Activated CD4-positive, alpha-beta memory T cell treated with anti-CD3 and anti-CD28 coated beads for 36 hours (primary cell): ENCODE measurements at places on chromosomes 12 and 14. TPM values are rescaled to one million over a fixed set of nuclear protein-coding genes. Genes with fewer than 3 reads are reported as not detected.

The SDSL gene
- not detected for total RNA-seq

The BHLHE41 gene
- total RNA-seq = not detected

The PTPRR gene
- total RNA-seq = not detected

The C12orf60 gene
- total RNA-seq = 3.3 TPM

The HOTAIR gene
- total RNA-seq = not detected

The TRAFD1 gene
- 61.8 TPM for total RNA-seq

The DACT1 gene
- total RNA-seq = 4.3 TPM

DNA sequence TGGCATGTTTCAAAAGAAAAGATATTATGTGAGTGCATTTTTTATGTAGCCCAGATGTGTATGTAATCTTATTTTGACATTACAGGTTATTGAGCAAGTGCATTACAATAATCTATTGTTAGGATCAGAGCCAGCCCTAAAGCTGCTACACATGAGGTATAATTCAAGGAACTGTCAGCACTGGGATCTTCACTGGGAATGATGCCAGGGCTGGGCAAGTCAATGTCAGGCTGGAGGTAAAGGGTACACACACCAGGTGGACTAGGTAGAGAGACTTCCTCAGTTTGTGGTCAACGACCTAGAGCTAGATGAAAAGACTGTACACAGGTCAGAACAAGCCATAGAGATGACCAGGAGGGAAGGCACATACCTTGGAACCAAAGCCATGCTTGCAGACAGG, 15.4 kb downstream of the TRIM9 start:
- no peaks in the 10 kb centered on the region for H3K4me1 ChIP-seq
- no peak overlapping the region for H3K27ac ChIP-seq
- H3K4me3 ChIP-seq = no peak overlapping the region
- no peaks in the 10 kb centered on the region for H3K36me3 ChIP-seq
- DNase-seq = no peak

DNA sequence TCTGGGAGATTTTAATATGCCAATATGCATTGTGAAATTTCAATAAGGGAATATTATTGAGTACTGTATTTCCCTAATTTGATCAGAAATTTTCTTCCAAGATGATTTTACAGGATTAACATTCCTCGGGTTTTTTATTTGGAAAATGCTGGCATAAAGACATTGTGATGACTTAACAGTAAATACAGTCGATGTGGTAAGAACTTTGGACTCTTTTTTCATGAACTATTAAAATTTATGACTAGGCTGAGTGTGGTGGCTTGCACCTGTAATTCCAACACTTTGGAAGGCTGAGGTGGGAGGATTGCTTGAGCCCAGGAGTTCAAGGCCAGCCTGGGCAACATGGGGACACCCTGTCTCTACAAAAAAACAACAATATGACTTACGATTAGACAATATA, 197.1 kb upstream of the RASSF8 start:
- DNase-seq = no peak
- no peaks in the 10 kb centered on the region for H3K4me1 ChIP-seq

- H3K36me3 ChIP-seq = no peaks in the 10 kb centered on the region
- H3K27me3 ChIP-seq = no peaks in the 10 kb centered on the region
- H3K27ac ChIP-seq = no peak overlapping the region
- no peak for DNase-seq
- no peak overlapping the region for H3K4me3 ChIP-seq
Observed at GRCh38 chr14:92605274-92605940, 91.8 kb downstream of the RIN3 start.

GRCh38 chr14:30410986-30411385, 148.0 kb upstream of the G2E3 start:
- H3K36me3 ChIP-seq = no peaks in the 10 kb centered on the region
- no peak overlapping the region for H3K4me3 ChIP-seq
- no peak for DNase-seq
- H3K27ac ChIP-seq = no peak overlapping the region
- no peaks in the 10 kb centered on the region for H3K27me3 ChIP-seq
- H3K4me1 ChIP-seq = no peaks in the 10 kb centered on the region

GRCh38 chr12:46214668-46215436, 54.0 kb downstream of the SLC38A1 start:
- H3K4me1 ChIP-seq = peaks cover 95% of the 10 kb centered on the region
- H3K36me3 ChIP-seq = peaks cover 56% of the 10 kb centered on the region
- H3K27ac ChIP-seq = peak overlapping the region; percentile 98
- H3K27me3 ChIP-seq = no peaks in the 10 kb centered on the region
- peak overlapping the region; percentile 66 for H3K4me3 ChIP-seq
- peak; percentile 93 for DNase-seq

- H3K4me1 ChIP-seq = no peaks in the 10 kb centered on the region
- H3K36me3 ChIP-seq = peaks cover 2% of the 10 kb centered on the region
- H3K27me3 ChIP-seq = peaks cover 4% of the 10 kb centered on the region
- DNase-seq = no peak
Observed at GRCh38 chr12:13405961-13406703, 209.6 kb downstream of the EMP1 start.

GRCh38 chr14:28821993-28822392, 55.4 kb downstream of the FOXG1 start:
- no peak for DNase-seq

DNA sequence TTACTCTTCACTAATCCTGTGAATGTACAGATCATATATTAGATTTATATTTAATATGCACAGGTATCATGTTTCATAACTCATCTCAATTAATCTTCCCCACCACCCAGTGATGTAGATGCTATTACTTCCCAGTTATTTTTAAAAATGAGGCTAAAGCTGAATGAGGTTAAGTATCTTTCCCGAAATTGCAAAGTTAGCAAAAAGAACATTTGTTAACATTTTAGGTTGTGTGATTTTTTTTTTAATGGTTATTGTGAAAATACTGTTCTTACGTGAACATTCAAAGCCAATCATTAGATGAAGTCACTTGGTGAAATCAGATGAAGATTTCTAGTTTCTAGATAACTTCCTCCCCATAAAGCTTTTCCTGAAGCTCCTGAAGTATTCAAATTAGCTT, 186.9 kb upstream of the PLEKHA5 start:
- H3K27me3 ChIP-seq = no peaks in the 10 kb centered on the region
- no peak overlapping the region for H3K4me3 ChIP-seq
- no peak overlapping the region for H3K27ac ChIP-seq
- H3K36me3 ChIP-seq = no peaks in the 10 kb centered on the region

- no peaks in the 10 kb centered on the region for H3K36me3 ChIP-seq
- no peak overlapping the region for H3K27ac ChIP-seq
- H3K4me3 ChIP-seq = no peak overlapping the region
- DNase-seq = no peak
- H3K27me3 ChIP-seq = no peaks in the 10 kb centered on the region
Observed at GRCh38 chr12:120680165-120680738, 6.7 kb upstream of the MLEC start.

GRCh38 chr12:68611806-68612160, 1.1 kb downstream of the RAP1B start:
- peak overlapping the region; percentile 98 for H3K27ac ChIP-seq
- peaks cover 29% of the 10 kb centered on the region for H3K36me3 ChIP-seq
- peak overlapping the region; percentile 94 for H3K4me3 ChIP-seq
- no peak for DNase-seq

- no peak for DNase-seq
- no peaks in the 10 kb centered on the region for H3K4me1 ChIP-seq
- no peaks in the 10 kb centered on the region for H3K36me3 ChIP-seq
- H3K4me3 ChIP-seq = no peak overlapping the region
- H3K27ac ChIP-seq = no peak overlapping the region
Observed at GRCh38 chr12:58177366-58177765, 236.0 kb downstream of the ATP23 start.

DNA sequence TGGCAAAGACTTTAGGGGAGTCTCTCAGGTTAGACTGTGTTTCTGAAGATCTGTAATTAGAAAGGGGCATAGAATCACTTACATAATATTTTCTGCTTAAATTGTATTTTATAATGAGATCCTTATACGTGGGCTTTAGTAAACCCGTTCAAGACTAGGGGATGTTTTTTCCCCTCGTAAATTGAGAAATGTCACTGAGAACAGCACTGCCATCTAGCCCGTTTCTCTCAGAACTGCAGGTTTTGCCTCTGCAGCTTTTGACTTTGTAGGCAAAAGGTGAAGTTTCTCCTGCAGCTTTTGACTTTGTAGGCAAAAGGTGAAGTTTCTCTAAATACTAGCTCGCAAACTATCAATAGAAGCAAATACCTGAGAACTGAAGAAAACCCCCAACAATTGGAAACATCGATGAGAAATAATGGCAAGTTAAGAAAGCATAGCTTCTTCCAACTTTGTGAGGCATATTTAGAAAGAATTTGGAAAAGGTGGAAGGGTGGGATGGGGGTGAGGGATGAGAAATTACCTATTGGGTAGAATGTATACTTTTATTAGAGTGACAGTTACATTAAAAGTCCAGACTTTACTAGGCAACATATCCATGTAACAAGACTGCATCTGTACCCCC, 9.9 kb upstream of the ASPG start:
- H3K27me3 ChIP-seq = no peaks in the 10 kb centered on the region
- peaks cover 4% of the 10 kb centered on the region for H3K36me3 ChIP-seq
- no peak overlapping the region for H3K27ac ChIP-seq
- no peak overlapping the region for H3K4me3 ChIP-seq
- H3K4me1 ChIP-seq = peaks cover 18% of the 10 kb centered on the region
- no peak for DNase-seq

DNA sequence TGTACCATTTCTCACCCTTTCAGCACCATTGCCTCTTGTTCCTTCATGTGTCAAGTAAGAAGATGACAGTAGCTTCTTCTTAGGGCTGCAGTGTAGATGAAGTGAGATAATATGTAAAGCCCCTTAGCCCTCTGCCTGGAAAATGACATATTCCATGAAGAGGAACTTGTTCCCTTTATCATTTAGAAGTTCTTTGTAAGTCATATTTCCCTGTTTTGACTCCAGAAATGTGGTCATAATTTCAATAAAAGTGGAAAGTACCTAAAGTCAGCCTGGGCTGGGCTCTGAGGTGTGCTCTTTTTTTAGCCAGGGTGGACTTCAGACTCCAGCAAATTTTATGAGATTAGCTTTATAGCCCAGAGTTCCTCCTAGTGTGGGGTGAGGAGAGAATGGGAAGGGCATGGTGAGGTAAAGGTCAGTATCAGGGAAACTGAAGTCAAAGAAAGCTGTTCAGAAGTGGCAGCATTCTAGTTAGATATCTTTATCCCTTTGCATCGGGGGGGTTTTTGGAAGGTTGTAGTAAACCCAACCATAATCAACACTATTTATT, 92.5 kb downstream of the TMCC3 start:
- H3K27me3 ChIP-seq = peaks cover 24% of the 10 kb centered on the region
- no peaks in the 10 kb centered on the region for H3K36me3 ChIP-seq
- peaks cover 5% of the 10 kb centered on the region for H3K4me1 ChIP-seq
- no peak for DNase-seq
- no peak overlapping the region for H3K4me3 ChIP-seq

GRCh38 chr12:91249518-91250272, 67.1 kb upstream of the DCN start:
- DNase-seq = no peak
- no peak overlapping the region for H3K4me3 ChIP-seq
- no peaks in the 10 kb centered on the region for H3K4me1 ChIP-seq
- no peak overlapping the region for H3K27ac ChIP-seq

DNA sequence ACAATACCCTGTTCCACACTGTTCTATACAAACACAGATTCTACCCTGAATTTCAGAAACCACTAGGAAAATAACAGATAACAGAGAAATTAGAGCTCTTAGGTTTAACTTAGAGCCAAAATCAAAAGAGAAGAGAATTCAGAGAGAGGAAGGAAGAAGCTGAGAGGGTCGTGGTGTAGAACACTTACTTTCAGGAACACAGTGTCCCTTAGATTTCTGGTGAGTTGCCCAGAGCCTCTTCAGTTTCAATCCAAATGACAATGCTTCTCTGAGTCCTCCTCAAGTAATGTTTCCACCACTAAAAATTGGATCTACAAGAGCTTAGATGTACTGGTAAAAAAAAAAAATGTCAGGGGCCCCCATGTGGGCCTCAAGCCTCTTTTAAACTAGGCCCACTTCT, 2.6 kb downstream of the YAF2 start:
- H3K4me1 ChIP-seq = peaks cover 42% of the 10 kb centered on the region
- H3K27ac ChIP-seq = no peak overlapping the region
- DNase-seq = no peak
- H3K27me3 ChIP-seq = no peaks in the 10 kb centered on the region
- no peak overlapping the region for H3K4me3 ChIP-seq
